ENCODE measurements at places on chromosomes 6 and 20. TPM values are rescaled to one million over a fixed set of nuclear protein-coding genes. Genes with fewer than 3 reads are reported as not detected.

- DNase-seq, result no peak
- no peak overlapping the region for H3K4me3 ChIP-seq
- no peaks in the 10 kb centered on the region for H3K27me3 ChIP-seq
- H3K27ac ChIP-seq, result no peak overlapping the region
- no peaks in the 10 kb centered on the region for H3K36me3 ChIP-seq
- no peaks in the 10 kb centered on the region for H3K4me1 ChIP-seq
These were observed 102.0 kb downstream of the SMLR1 start for GRCh38 chr6:130929036-130929678.

GRCh38 chr6:161590961-161591627 is 317.2 kb upstream of the AGPAT4 start:
- H3K4me3 ChIP-seq, result no peak overlapping the region
- no peaks in the 10 kb centered on the region for H3K27me3 ChIP-seq
- no peak for DNase-seq
- H3K36me3 ChIP-seq, result no peaks in the 10 kb centered on the region
- no peak overlapping the region for H3K27ac ChIP-seq
- no peaks in the 10 kb centered on the region for H3K4me1 ChIP-seq

GRCh38 chr6:151379933-151380847 is 11.2 kb downstream of the ZBTB2 start:
- H3K36me3 ChIP-seq, result peaks cover 36% of the 10 kb centered on the region
- H3K27ac ChIP-seq, result peak overlapping the region; percentile 92
- DNase-seq, result peak; percentile 50
- H3K27me3 ChIP-seq, result no peaks in the 10 kb centered on the region
- H3K4me1 ChIP-seq, result peaks cover 72% of the 10 kb centered on the region

DNA sequence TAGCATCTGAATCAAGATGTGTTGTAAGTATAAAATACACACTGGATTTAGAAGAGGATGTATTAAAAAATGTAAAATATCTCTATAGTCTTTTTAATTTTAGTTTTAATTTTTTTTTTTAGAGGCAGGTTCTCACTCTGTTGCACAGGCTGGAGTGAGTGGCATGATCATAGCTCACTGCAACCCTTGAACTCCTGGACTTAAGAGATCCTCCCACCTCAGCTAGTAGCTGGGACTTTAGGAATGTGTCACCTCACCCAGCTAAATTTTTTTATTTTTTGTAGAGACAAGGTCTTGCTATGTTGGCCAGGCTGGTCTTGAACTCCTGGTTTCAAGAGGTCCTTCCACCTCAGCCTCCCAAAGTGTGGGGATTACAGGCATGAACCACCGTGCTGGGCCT is 46.7 kb upstream of the EPB41L1 start:
- H3K27me3 ChIP-seq, result peaks cover 9% of the 10 kb centered on the region
- DNase-seq, result no peak
- no peaks in the 10 kb centered on the region for H3K4me1 ChIP-seq
- no peak overlapping the region for H3K4me3 ChIP-seq
- H3K27ac ChIP-seq, result no peak overlapping the region
- no peaks in the 10 kb centered on the region for H3K36me3 ChIP-seq

Gene OPRL1
- total RNA-seq, result 1.5 TPM

Gene ARFGEF3
- total RNA-seq, result 0.05 TPM

Gene ASIP
- total RNA-seq, result not detected

Gene MATN4
- total RNA-seq, result 0.39 TPM
